ENCODE measurements at places on chromosomes 6 and 20. TPM values are rescaled to one million over a fixed set of nuclear protein-coding genes. Genes with fewer than 3 reads are reported as not detected.

DNA sequence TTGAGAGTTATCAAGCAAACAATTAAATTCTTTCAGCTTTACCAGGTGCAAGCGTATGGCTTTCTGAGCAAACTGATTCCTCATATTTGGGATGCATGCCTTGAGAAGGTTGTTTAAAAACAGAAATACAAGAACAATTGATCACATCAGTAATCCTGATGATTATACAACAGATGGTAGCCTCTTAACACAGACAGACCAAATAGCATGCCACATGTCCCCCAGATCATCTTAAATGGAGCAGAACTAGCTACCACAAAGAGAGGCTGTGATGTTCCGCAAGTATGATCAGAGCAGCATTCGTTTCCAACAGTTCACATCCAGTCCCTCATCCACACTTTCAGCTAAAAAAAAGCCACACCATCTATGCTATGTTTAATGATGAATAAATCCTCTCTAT lies 246.2 kb upstream of the NRSN1 start:
- no peak for DNase-seq

DNA sequence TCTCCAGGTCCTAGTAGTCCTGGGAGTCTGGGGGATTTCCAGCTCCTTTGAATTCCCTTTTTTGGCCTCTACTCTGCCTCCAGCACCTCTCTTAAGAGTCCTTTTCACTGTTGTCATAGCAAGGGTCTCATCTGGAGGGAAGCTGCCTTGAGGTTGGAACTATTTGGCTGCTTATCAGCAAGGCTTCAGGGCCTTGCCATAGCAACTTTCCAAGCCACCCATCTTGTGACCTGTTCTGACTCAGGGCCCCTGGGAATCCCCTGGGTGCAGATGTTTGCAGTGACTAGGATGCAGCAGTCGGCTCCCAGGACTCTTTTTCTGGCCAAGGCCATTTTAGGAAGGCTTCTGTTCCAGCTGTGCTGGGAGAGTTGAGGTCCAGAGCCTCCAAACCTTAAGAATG lies 12.4 kb downstream of the PKIG start:
- DNase-seq, result no peak

- no peak for DNase-seq
Observed at GRCh38 chr20:17987988-17988387, 19.2 kb downstream of the MGME1 start.

DNA sequence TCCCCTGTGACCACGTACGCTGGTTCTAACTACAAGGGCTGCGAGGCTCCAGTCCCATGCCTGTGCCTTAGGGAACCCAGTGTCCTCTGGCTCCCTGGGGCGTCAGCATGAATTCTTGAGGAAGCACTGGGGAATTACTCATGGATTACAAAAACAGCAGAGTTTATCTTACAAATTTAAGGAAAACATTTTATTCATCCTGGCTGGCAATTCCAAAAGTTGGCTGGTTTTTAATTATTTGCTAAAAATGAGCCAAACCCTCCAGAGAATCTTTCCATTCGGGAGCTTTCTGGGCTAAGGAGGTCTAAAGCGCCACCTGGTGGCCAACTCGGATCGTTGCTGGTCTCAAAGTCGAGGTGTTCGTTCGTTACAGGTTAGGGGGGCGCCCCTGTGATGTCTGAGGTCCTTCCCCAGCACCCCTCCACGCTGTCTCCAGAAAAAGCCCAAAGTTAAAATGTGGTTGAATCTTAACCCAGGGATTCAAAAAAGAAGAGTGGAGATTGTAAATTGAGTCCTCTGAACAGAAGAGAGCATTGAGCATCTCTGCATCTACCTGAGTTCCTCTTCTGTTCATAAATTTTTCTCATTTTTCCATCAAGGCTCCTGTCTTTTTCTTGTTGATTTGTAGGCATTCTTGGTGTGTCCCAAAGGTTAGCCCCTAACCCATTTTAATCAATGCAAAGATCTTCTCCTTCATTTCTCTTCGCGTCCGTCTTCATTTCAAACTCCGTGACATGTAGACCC lies 99.4 kb downstream of the BFSP1 start:
- DNase-seq, result peak; percentile 38

GRCh38 chr20:42836339-42836738 lies 353.4 kb downstream of the PTPRT start:
- no peak for DNase-seq

DNA sequence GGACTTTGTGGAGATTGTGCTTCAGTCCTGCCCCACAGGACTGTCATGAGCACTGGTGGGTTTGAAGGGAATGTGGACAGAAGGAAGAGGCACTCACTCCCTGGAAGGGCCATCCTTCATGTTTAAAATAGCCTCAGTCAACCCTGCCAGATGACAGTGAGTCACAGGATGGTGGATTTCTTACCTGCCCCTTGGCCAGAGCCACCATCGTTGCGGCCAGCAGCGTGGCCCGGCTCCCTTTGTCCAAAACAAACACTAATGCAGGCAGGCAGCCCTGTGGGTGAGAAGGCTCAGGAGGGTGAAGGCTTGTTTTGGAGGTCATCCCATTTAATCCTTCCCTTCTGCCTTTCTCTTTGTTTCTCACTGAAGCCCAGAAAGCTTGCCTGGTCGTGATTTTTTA lies 422.7 kb downstream of the CD83 start:
- no peak for DNase-seq

GRCh38 chr6:65461121-65461520 lies 245.9 kb downstream of the EYS start:
- no peak for DNase-seq

- no peak for DNase-seq
Observed at GRCh38 chr6:149581349-149581748, 15.2 kb downstream of the GINM1 start.

- no peak for DNase-seq
Observed at GRCh38 chr6:39171489-39172376, 56.7 kb upstream of the SAYSD1 start.

DNA sequence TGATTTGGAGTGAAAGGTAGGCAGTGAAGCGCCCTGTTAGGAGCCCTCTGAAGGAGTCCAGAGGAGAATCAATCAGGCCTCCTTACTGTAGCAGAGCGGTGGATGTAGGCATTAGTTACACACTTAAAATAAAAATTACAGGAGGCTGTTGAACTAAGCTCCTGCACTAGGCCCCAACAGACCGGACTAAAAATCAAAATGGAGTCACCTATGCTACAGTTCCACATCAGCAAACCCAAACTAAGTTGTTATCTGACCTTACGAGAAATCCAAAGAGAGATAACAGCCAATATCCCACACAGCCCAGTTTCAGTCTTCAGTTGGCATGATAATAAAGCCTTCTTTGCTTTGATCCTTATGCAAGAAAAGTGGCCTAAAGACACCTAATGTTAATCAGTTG lies 26.8 kb downstream of the SGK1 start:
- DNase-seq, result no peak

DNA sequence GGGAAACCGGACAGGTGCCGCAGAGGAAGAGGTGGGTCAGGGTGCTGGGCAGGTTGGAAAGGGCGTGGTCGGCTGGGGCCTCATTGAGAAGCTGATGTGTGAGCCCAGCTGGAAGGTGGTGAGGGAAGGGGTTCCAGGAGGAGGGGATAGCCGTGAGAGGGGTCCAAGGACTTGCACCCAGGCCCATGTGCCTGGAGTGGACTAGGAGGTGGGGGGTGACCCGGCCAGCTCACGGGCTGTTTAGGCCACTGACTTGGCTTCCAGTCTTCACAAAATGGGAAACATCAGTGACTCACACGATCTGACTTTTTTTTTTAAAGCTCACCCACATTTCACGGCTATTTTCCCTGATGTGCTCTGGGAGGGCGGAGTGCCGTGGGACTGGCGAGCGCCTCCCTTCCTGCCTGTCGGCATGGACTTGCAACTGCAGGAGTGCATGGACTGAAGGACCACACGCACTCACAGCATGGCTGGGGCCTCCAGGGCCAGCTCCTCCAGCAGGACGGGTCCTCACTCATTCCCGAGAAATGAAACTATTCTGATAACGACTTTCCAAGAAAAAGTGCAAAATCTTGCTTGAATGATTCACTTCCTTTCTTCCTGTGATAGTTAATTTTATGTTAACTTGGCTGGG lies 13.5 kb upstream of the PDE10A start:
- no peak for DNase-seq

TSBP1 gene
- not detected for total RNA-seq

TXLNB gene
- 1.2 TPM for total RNA-seq

MYLK4 gene
- total RNA-seq, result 0.26 TPM

BHLHE23 gene
- not detected for total RNA-seq

SLC22A16 gene
- total RNA-seq, result not detected
